ENCODE measurements at places on chromosomes 7 and 10. TPM values are rescaled to one million over a fixed set of nuclear protein-coding genes. Genes with fewer than 3 reads are reported as not detected.

- DNase-seq: no peak
These were observed 383 bp upstream of the R3HCC1L start for GRCh38 chr10:98134117-98134430.

DNA sequence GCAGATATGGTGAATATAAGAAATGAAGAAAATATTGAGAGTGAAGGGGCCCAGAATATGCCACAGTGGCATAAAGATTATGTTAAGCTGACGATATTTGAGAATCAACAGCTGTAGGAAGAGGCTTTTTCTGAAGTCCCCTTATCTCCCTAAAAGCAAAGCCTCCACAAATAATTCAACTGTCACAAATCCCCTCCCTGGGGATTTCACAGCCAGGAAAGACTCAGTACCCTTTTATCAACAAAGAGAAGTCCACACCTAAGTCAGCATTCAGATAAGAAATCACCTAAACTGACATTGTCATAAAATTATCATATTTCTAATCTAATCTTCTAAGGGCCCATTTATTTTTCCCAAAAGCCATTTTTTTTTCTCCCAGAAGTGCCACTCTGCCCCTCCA is 284.9 kb upstream of the VWC2 start:
- no peak for DNase-seq

DNA sequence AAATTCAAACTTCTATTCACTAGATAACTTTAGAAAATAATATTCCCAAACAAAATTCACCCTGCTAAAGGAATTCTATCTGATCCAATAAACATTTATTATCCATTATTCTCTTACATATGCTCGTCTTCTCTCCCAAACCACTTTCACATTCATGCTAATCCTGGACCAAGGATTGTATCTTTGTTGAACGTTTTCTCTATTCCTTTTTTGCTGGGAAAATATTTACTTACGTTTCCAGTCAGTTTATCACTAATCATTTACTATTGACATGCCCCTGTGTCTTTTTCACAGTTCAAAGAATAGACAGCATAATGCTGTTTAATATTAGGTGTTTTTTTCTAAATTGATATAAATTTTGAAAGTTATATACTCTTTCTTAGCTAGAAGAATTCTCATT is 3.2 kb downstream of the TEX47 start:
- DNase-seq: no peak

GRCh38 chr7:70579397-70580097 is 552.4 kb upstream of the GALNT17 start:
- DNase-seq: no peak

GRCh38 chr7:109637428-109637990 is 1067.8 kb downstream of the DNAJB9 start:
- DNase-seq: no peak

DNA sequence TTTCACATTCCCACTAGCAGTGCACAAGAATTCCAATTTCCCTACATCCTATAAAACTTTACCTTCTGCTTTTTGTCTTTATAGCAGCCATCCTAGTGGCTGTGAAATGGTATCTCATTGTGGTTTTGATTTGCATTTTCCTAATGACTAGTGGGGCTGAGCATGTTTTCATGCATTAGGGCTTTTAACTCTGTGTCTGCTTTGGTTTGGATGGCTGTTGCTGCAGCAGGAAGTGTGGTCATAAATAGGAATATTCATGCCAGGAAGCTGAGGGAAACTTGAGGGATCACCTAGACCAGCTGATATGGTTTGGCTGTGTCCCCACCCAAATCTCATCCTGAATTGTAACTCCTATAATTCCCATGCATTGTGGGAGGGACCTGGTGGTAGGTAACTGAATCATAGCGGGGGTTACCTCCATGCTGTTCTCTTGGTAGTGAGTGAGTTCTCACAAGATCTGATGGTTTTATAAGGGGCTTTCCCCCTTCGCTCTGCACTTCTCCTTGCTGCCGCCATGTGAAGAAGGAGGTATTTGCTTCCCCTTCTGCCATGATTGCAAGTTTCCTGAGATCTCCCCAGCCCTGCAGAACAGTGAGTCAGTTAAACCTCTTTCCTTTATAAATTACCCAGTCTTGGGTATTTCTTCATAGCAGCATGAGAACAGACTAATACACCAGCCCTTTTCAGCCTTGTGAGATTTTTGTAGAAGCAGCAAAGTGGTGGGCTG is 181.8 kb upstream of the PITRM1 start:
- DNase-seq: peak; percentile 4

DNA sequence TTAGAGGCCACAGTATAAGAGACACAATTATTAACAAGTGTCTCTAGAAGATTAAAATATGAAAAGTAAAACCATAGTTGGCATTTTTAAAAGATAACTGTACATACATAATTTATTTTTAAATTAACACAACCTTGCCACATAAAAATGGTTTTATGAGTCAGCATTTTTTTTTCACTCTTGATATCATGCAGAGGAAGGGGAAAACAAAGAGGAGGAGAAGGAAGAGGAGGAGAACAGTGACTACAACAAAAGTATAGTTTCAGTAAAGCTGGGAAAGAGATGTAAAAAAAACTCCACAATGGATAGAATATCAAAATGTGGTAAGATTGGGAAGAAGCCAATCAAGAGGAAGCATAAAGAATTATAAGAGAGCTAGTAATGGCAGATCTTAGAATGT is 34.0 kb downstream of the CH25H start:
- DNase-seq: no peak

- DNase-seq: no peak
These were observed 31.3 kb downstream of the RCC1L start for GRCh38 chr7:75042286-75042685.

DNA sequence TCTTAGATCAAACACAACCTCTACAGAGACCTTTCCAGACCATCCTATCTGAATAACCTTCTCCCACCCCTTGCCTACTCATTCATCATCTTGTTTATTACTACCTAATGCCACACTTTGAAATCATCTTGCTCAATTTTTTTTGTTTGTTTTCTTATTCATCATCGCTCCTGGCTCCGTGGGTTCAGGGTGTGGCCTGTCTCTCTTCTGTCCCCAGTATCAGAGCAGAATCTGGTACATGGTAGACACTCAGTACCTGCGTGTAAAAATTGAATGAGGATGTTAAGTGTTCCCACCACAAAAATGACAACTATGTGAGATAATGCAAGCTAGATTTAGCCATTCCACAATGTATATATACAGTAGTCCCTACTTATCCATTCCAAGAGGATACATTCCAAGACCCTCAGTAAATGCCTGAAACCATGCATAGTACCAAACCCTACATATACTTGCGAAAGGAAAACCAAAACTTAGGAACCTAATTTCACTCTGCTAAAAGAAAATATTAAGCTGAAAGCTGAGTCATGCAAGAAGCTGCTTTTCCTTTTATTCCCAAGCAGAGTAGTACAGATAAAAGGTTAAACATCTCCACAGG is 72.1 kb upstream of the SEC61G start:
- DNase-seq: no peak

GRCh38 chr7:55157764-55158105 is 138.9 kb downstream of the EGFR start:
- DNase-seq: no peak

GRCh38 chr10:53770903-53771302 is 998.3 kb upstream of the MBL2 start:
- no peak for DNase-seq

DNA sequence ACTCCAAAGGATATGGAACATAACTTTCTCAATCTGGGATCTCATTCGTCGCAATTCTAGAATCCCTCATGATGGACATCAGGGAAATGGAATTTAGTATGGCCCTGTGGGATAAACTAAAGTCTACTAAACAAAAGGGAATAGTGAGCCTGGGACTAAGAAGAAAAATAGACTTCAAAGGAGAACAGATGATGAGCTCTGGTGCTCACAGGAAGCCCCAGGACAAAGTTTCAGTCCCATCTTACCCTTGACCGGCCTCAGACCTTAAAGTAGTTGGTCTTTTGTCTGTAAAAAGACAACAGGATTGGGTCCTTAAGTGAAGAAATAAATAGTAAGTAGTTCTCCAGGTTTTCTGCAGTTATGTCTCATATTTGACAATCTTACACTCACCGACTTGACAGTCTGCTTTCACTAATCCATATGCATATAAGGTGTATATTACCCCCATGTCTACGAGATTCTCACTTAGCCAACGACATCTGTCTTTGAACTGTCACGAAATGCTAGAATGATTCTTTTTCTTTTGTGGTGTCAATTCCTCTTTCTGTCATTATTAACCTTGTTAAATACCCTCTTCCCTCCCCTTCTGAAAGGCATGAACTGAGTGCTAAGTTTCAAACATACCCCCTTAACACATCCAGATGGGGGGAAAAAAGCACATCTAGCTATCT is 10.9 kb upstream of the IKZF1 start:
- DNase-seq: no peak

DNA sequence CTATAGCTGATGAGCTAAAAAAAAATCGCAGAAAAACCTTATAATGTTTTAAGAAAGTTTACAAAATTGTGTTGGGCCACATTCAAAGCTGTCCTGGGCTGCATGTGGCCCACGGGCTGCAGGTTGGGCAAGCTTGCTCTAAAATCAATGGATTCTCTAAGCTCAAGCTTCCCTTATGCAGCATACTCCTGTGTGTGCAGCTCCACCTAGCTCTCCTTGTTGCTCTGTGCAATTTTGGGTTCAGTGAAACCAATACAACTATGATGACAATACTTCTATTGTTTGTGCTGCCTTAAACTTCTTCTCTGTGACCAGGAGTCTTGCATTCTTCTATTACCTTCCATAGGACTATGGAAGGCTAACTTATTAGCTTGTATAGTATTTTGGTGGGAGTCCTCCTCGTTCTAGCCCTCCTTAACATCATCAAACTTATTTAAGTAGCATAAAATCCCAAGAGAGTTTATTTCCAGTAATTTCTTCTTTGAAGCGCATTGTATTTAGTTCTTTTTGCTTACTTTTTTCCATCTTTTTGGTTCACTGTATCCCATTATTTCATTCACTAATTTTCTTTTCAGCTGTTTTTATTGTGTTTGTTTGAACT is 170.9 kb upstream of the SMIM30 start:
- peak; percentile 34 for DNase-seq

DNA sequence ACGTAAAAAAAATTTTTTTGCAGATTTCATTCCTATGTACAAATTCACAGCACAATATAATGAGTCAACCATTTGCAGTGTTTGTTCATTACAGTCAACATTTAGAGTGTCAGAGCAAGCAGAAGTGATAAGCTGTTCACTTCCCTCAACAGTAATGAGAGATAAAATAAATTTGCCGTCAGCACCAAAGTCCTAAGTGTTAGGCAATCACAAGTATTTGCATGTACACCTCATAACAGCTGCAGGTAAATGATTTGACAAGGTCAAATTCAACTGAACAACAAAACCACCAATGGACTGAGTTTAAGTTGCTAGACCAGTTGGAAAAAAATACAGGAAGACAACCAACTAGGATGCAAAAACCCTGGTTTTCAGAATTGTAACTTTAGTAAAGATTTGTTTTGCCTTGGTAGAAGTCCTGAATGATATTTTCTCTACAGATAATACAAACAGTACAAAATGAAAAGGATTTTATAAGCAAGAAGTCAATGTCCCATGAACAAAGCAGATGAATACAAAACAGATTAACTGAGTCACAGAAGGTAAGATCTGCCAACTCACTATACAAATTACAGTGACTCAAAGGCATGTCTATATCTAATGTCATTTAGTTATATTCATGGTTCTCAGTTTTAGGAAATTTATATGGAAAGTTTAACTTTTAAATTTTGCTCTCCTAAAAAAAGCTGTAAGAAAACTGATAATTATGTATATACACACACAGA is 10.4 kb downstream of the RAPGEF5 start:
- peak; percentile 91 for DNase-seq

GRCh38 chr10:109913306-109913892 is 9.9 kb downstream of the XPNPEP1 start:
- DNase-seq: peak; percentile 60

DNA sequence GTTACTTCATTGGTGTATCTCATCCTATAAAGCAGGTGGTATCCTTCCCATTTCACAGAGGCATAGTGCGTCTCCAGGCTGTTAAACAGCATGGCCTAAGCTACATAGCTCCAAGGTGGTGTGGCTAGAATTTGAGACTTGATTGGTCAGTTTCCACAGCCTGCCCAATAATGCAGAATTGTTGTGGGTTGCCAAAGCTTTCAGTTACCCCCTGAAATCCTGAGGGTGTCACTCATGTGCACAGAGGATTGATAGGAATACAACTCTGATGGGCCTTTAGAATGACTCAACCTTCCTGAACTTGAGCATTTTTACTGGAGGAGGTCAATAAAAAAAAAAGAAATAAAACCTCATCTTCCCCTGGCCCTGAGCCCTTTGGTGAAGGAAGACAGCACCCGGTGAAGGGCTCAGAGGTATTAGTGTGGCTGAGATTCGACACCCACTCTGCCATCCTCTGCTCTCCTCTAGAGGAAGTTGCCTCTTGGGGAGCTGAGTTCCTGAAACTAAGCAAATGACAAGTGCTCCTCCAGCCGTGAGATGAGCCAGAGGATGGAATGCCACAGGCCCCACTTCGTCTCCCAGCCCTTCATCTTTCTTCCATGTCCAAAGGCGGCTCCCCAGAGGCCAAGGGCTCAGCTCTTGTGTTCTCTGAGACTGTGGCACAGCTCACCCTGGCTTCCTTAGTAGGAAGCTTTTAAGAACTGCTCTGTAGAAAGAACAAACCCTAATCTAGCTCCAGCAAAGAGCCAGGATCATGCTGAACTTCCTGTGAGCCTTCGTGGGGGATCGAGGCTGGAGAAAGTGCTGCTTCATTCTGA is 1.0 kb downstream of the ACSL5 start:
- peak; percentile 28 for DNase-seq

- DNase-seq: peak; percentile 21
These were observed 83.5 kb downstream of the ZMYND11 start for GRCh38 chr10:218798-219197.

GRCh38 chr10:11046776-11047160 is 29.1 kb downstream of the CELF2 start:
- DNase-seq: no peak

DNA sequence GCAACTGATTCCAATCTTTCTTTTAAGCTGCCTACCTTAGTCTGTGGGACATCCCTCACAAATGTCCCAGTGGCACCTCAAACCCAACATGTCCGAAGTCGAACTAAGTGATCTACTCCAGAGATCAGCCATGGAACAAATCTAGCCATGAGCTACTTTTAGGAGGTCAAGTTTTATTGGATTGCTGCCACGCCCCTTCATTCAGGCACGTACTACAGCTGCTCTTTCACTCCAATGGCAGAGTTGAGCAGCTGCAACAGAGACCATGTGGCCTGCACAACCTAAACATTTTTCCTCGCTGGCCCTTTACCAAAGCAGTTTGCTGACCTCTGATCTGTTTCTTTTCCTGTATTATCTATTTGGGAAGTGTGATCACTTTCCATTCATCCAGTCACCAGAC is 192.4 kb upstream of the CDCA7L start:
- DNase-seq: no peak

GRCh38 chr10:113689057-113689456 is 9.3 kb downstream of the CASP7 start:
- no peak for DNase-seq

GRCh38 chr10:130554701-130555410 is 418.7 kb downstream of the GLRX3 start:
- DNase-seq: no peak

The SFRP4 gene
- 2.4 TPM for total RNA-seq

The ATRNL1 gene
- total RNA-seq: 5.0 TPM

The DNAJC30 gene
- total RNA-seq: 1.0 TPM

The ELAPOR2 gene
- total RNA-seq: 3.6 TPM

The MBLAC1 gene
- 1.6 TPM for total RNA-seq

The ACSM6 gene
- total RNA-seq: 0.10 TPM

Data from renal cortical epithelial cell (primary cell).